ENCODE measurements at places on chromosomes 5 and 9. TPM values are rescaled to one million over a fixed set of nuclear protein-coding genes. Genes with fewer than 3 reads are reported as not detected.

SH3RF2 gene
- total RNA-seq, result 0.34 TPM

CNTNAP3B gene
- not detected for total RNA-seq

ANKRD34B gene
- not detected for total RNA-seq

LAMC3 gene
- 0.02 TPM for total RNA-seq

EFNA5 gene
- total RNA-seq, result not detected

GLRA1 gene
- total RNA-seq, result not detected

PCDHGA7 gene
- 0.24 TPM for total RNA-seq

PDE6A gene
- total RNA-seq, result not detected

OTULINL gene
- 26.6 TPM for total RNA-seq

RMRP gene
- 4,811 TPM for total RNA-seq

EPB41L4A gene
- total RNA-seq, result 1.4 TPM

NUP214 gene
- total RNA-seq, result 78.4 TPM

PIP5KL1 gene
- 1.8 TPM for total RNA-seq

PLPP7 gene
- not detected for total RNA-seq

GPR21 gene
- 0.32 TPM for total RNA-seq

NOXA1 gene
- 0.80 TPM for total RNA-seq

IFNA21 gene
- not detected for total RNA-seq

UIMC1 gene
- 46.4 TPM for total RNA-seq

PFN3 gene
- total RNA-seq, result not detected

CDK5RAP2 gene
- 77.9 TPM for total RNA-seq
